ENCODE measurements at places on chromosomes 4 and X.

- DNase-seq, result no peak
Observed at GRCh38 chr4:13907255-13907751, 279.8 kb upstream of the BOD1L1 start.

- no peak for DNase-seq
Observed at GRCh38 chrX:143664302-143664701, 28.4 kb upstream of the SLITRK4 start.

DNA sequence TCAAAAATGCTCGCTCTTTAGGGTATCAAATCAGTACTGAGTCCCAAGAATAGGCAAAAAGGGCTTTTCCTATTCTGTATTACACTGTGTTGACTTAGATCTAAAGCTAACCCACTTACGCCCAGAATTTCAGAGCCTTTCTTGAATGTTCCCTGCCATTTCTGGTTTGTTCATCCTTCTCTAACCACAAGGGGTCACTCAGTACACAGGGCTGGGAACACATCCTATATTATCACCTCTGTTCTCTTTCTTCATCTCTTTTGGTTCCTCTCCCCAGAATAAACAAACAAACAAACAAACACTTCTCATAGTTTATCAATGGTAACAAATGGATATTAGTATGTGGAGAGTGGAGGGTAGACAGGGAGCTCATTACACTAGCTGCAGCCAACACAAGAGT lies 25.5 kb upstream of the MORC4 start:
- no peak for DNase-seq

- DNase-seq, result no peak
Observed at GRCh38 chr4:162356181-162356580, 192.4 kb upstream of the FSTL5 start.

GRCh38 chrX:75337525-75337924 lies 63.6 kb downstream of the UPRT start:
- DNase-seq, result no peak

DNA sequence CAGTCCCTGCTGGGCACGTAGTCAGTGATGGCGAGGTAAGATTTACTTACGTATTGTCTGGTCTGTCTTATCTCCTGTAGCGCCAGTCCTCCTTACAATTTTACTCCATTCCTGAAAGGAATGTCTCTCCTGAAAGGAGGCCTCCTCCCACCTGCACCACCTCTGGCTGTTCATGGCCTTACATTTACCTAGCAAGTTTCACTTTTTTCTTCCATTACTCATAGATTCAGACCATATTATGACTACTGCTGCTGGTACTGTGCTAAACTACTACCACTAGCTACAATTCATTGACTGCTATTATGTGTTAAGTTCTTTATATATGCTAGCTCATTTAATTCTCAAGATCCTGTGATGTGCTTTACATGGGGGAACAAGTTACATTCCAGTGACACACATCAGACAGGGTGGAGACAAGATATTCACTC lies 189.9 kb downstream of the BMPR1B start:
- no peak for DNase-seq

- DNase-seq, result no peak
Observed at GRCh38 chrX:12058087-12058486, 80.2 kb upstream of the FRMPD4 start.

- no peak for DNase-seq
Observed at GRCh38 chrX:37060999-37061398, 52.8 kb downstream of the FAM47C start.

- no peak for DNase-seq
Observed at GRCh38 chr4:37652747-37653527, 33.2 kb downstream of the RELL1 start.

DNA sequence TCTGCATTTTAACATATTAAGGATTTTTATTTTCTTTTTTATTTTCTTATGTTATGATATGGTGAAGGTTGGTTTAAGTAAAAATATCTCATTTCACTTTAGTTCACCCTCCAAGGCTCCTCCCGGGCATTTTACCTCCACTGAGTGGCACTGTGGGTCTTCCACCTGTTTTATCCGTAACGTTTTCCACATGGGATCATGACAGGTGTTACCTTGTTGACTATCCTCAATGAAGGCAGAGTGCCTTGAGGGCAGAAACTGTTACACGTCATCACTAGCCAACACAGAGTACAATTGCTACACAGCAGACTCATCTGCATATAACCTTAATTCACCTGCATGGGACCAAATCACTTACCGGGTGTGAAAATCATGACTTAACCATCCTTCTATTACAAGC lies 105.8 kb downstream of the GEMIN8 start:
- no peak for DNase-seq

DNA sequence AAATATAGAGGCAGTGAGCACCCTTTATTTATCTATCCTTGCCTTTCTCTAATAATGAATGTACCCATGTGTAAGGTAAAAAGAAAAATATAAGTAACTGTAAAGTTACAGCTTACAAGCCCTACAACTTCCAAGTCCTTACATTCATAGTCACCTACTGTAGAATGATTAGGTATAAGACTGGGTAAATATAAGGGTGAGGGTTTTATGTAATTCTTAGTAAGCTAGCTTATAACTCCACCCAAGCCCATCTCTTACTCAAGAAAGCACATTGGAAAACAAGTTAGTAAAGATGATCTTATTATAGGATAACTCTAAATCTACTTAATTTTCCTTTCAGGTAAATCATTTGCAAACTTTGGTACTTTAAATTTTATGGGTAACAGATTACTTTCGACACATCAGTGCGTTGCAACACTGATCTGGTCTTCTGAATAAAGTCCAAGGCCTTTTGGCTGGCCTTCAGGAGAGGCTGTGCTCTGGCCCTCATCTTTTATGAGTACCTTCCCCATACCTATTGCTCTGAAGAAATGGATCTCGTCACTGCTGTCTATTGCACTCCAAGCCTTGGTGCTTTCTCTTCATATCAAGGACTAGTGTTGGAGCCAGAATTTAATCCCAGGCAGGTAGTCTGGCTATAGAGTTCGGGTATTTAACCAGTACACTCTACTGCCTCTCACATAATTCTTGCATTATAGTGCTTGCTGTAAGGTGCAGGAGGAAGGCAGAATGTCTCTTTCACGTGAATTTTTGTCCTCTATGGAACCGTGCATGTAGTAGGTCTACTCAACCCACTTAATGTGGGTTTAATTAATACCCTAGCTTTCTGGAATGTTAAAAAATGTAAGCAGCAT lies 443.6 kb upstream of the AR start:
- no peak for DNase-seq

DNA sequence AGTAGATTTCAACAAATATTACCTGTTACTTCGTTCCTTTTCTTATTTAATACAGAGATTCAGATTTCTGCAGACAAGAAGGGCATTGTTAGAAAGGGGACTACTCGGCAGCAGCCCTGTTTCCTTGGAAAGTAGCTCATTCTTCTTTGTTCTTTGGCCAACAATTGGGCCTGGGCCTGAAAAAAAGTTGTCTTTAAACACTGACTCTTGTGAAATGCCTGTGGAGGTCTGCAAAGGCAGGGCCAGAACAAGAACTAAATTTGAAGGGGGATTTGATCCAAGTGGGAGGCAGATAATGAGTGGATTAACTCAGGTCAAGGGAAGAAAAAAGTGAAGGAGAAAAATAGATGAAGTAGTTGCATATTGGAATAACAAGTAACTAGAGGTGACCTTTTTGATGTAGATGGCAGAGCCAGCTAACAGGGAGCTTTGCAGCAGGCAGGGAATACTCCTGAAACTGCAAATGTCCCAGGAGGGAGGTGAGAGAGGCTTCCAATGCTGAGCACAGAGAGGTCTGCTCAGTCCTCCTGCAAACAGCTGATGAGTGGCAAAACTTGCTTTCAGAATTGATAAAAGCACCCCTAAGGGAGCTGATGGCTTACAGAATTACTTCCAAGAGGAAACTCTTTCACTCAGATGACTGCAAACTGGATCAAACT lies 393.2 kb upstream of the HS3ST1 start:
- DNase-seq, result no peak

GRCh38 chrX:96591421-96591820 lies 93.2 kb upstream of the DIAPH2 start:
- no peak for DNase-seq

DNA sequence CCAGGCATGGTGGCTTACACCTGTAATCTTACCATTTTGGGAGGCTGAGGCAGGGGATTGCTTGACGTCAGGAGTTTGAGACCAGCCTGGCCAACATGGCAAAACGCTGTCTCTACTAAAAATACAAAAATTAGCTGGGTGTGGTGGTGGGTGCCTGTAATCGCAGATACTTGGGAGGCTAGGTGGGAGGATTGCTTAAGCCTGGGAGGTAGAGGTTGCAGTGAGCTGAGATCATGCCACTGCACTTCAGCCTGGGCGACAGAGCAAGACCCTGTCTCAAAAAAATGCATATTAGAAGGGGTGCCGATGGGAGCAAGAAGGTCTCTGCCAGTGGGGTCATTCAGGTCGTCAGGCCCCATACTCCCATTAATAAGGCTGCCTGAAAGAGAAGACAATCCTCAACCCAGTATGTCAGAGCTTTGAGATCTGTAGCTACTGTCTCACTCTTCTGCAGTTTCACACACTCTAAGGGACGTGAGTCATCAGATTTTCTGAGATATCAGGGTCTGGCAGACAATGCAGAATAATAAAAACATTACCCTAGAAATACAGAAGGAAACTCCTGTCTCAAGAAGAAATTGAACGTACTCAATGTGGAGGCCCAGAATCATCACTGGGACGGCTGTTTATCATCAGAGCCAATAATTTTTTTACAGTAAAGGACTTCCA lies 176.7 kb upstream of the FAT1 start:
- no peak for DNase-seq

DNA sequence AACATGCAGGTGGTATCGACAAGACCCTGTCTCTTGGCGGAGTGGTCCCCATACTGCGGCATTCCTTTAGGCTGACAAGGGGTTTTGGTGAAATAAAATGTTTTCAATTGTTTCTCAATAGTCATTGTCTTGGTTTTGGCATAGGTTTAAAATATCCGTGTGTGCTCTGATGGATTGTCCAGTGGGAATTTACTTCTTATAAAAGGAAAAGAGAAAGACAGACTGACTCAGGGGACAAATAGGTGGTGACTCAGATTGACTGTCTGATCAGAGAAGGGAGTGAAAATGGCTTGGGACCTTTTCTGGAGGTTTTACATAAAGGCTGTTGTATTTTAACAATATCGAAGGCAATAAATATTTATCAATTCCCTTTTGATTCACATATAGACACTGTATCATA lies 129.8 kb downstream of the SORBS2 start:
- no peak for DNase-seq

DNA sequence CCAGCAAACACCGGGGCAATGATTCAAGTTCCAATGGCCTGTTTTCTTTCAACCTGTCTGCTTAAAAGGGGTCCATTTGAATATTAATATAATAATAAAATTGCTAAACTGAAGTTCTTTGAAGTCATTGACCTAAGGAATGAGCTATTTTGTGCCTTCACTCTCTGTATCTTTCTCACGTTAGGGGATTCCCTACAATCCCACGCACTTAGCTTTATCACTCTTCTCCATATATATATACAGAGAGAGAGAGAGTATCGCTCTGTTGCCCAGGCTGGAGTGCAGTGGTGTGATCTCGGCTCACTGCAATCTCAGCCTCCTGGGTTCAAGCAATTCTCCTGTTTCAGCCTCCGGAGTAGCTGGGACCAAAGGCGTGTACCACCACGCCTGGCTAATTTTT lies 83.9 kb upstream of the NWD2 start:
- DNase-seq, result no peak

DNA sequence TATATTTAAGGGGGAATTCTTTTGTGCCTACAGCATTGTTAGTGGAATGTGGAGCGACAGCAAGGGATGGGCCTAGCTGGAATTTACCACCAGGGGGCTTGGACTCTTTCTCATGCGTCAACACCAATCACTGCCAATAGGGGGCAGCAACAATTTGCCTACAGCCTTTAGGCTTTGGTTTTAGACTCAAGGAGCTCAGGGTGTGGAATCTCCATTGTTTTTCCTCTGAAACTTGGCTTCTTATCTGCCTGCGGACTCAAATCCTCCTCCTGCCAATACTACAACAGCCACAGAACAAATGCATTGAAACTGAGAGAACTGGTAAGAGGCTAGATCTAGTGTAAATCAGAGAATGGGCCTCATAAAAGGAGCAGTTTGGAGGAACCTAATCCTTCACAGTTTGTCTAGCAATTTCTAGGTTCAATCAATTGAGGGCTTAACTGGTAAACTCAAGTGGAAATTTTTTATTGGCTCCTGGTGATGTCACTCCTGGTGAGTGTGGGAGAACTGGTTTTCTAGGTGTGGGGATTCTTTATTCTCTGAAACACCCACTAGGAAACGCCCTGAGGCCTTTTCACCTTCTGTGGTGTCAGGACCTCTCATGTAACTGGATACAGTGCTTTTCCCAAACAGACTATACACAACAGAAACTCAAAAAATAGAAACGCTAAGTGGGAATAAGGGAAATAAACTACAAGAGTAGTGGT lies 27.9 kb upstream of the TMSB4X start:
- DNase-seq, result peak; percentile 62

DNA sequence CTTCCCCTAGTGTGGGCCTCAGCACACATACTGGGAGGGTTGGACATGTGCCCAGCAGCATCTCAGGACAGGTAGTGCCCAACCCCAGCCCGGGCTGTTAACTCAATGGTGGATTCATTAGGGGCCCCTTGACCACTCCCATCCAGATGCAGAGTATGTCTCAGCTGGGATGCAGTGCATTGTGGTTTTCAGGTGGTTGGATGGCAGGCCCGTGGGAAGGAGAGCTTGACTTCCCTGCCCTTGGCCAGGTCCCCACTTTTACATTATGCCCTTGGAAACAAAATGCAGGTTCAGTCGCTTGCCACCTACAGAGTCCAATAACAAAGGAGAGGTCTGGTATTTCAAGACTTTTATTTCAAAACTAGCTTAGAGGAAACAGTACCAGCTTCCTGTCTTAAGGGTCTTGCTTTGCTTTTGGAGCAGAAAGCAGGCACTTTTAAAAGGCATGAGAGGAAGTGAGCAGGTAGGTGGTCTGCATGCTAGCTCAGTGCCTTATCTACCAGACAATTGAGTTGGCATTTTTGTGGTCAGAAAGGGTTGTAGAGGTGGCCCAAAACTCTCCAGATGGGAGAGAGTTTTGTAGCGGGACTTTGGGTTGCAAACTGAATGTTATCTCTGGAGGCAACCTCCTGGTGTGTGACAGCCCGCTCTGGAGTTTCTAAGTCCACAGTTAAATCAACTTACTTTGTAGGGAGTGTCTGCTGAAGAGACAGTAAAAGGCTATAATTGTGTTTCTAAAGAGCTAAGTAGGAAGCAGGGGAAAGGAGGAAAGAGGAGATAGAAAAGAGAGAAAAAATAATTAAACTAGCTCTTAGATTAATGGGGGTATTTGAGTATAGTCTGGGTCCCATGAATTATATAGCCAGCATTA lies 171.0 kb downstream of the GALNTL6 start:
- no peak for DNase-seq

DNA sequence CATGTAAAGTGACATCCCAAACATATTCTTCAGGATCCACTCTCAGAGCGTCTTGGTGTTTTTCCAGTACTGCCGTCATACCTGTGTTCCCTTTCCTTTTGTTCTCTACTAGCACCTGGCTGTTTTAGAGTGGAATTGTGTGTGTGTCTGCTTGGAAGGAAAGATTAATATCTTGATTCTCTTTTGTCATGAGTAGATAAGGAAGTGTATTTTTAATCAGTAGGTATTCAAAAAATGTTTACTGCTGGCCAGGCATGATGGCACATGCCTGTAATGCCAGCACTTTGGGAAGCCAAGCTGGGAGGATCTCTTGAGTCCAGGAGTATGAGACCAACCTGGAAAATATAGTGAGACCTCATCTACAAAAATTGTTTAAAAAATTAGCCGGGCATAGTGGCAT lies 198.8 kb downstream of the CBR4 start:
- no peak for DNase-seq

- DNase-seq, result no peak
Observed at GRCh38 chr4:2256781-2257191, 5.1 kb downstream of the MXD4 start.

All from T-helper 2 cell treated with Interferon-gamma antibody and Interleukin-4, amounts not matched to agents 5 μg/mL and 100 μg/mL, for 36 hours (primary cell).